Activated T-helper 1 cell treated with anti-CD3 and anti-CD28 coated beads, Interleukin-2, amount 50 U/mL, for 16 hours (primary cell): ENCODE measurements at places on chromosomes 3 and 15.

GRCh38 chr3:42961633-42962032, 17.5 kb upstream of the GASK1A start:
- DNase-seq = no peak

GRCh38 chr3:134652409-134652831, 1.6 kb upstream of the KY start:
- DNase-seq = no peak

- DNase-seq = peak; percentile 53
These were observed 303.1 kb downstream of the RPLP1 start for GRCh38 chr15:69755551-69756310.

DNA sequence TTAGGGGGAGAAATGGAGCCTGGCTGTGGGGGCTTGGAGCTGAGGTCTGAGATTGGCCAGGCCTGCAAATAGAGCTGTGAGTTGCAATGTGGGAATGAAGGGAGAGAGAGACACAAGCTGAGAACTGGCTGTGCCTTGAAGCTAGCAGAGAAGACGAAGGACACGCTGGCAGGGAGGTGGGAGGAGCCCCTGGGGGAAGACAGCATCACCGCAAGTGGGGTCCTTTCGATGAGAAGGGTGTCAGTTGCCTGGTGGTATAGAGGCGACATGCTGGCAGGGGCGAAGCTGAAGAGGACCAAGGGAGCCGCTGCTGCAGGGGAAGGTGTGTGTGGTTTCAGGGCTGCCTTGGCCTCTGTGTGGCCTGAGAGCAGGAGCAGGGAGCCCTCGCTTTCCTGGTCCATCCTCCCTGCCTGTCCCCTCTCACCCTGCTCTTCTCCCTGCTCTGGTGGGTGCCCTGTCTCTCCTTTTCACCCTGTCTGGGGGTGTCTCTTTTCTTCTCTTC, 5.5 kb downstream of the RHCG start:
- DNase-seq = no peak

- DNase-seq = no peak
These were observed 48.6 kb upstream of the FLNB start for GRCh38 chr3:57959423-57960173.

GRCh38 chr15:99850517-99850916, 117.3 kb upstream of the LYSMD4 start:
- DNase-seq = no peak

- no peak for DNase-seq
These were observed 44.1 kb downstream of the LIPC start for GRCh38 chr15:58475573-58476524.

DNA sequence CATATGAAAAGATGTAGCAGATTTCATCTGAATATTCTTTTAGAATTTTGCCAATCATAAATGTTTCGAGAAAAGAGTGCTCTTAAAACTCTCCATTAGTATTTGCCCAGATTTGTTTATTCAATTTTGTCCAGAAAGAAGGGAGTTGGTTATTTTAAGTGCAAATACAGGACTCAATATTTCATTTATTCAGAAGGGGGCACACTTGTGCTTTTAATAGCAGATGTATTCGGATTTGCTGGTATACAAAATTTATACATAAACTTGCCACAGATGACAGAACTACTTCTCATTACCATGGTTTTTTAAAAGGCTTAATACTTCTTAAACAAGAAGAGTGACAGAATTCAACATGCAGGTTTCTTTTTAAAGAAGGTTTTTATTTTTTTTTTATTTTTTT, 69.8 kb upstream of the GRM7 start:
- DNase-seq = no peak

DNA sequence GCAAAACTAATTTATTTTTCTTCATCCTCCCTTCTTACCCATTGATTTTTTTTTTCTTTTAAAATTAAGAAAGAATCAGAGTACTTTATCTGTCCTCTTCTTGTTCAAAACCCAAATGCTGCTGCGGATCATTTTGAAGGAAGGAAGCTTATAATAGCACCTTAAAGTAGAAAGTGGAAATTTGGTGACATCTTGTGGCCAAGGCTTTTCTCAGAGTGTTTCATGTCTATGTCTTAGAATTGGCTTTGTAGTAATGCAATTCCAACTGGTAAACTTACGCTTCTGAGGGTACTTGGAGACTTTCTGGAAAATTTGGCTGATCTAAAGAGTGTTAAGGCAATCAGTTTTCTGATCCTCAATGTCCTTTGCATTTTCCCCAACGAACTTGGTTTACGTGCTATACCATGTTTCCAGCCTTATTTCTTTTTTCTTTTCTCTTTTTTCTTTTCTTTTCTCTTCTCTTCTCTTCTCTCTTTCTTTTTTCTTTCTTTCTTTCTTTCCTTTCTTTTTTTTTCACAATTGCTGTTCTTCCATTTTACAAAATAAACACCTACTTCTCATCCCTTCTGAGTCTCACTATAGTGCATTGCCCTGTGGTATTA, 30.7 kb downstream of the C3orf38 start:
- no peak for DNase-seq

GRCh38 chr3:173932624-173933023, 535.1 kb downstream of the NLGN1 start:
- DNase-seq = no peak

DNA sequence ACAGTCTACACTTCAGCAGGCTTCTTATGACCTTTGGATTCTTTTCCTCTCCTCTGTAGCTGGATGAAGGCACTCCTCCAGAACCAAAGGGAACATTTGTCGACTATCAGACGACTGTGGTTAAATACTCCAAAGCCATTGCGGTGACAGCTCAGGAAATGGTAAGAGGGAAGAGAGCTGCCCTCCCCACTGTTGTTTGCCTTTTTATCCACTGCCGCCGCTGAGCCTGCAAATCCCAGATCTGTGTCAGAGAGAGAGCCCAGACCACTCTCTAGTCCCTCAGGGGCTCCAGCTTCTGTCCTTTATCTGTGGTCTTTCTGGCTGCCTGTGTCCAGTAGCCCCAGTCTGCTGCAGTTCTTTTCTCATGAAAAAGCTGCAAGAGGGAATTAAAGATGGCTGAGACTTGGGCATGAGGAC, 261.5 kb upstream of the TPM1 start:
- no peak for DNase-seq

DNA sequence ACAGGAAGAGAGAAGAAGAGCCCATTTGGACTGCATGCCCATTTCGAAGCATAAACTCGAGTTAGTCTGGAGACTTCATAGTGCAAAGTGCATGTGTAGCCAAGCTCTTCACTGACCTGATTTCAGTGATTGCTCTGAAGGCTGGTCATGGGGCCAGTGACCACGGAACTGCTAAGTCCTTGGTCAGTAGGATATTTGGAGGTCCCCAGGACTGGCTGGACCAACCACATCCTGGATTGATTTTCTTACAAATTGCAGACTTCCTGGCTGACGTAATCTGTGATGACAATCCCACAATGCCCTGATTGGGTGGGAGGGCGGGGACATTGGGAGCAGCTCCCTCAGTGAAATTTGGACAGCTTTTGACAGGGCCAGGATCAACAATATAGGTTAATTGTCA, 233.4 kb downstream of the CACNA2D3 start:
- DNase-seq = no peak

GRCh38 chr15:42453826-42454225, 37.1 kb downstream of the ZNF106 start:
- DNase-seq = no peak

- DNase-seq = no peak
These were observed 9.8 kb upstream of the OR5K4 start for GRCh38 chr3:98343647-98344507.

DNA sequence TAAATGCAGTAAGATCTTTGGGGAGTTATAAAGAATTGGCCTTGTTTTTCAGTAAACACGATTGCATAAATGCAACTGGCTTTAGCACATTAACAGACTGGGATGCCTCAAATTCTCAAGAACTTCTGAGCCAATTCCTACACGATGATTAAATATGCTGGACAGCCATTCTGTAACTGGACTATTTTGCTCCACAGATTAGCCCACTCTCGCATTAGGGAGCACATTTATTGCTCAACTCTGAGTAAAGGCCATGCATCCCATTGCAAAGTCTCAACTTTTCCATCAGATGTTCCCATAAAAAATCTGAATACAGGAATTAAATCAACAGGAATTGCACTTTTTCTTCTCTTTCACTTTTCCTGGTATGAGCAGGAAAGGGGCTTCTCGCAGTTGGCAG, 66.7 kb upstream of the PRICKLE2 start:
- no peak for DNase-seq

- no peak for DNase-seq
These were observed 43.9 kb downstream of the GHSR start for GRCh38 chr3:172404237-172404962.

- no peak for DNase-seq
These were observed 22.6 kb downstream of the DNASE1L3 start for GRCh38 chr3:58188173-58188564.

GRCh38 chr15:71136793-71137518, 21.7 kb downstream of the THSD4 start:
- DNase-seq = no peak

GRCh38 chr3:150104564-150104963, 133.9 kb upstream of the PFN2 start:
- DNase-seq = no peak

GRCh38 chr15:29822100-29822683, at the start of gene TJP1:
Gene TJP1, minus strand, starts transcription at chr15:29822468. Its CDS starts 440 bp downstream, at chr15:29822028.
- DNase-seq = no peak

DNA sequence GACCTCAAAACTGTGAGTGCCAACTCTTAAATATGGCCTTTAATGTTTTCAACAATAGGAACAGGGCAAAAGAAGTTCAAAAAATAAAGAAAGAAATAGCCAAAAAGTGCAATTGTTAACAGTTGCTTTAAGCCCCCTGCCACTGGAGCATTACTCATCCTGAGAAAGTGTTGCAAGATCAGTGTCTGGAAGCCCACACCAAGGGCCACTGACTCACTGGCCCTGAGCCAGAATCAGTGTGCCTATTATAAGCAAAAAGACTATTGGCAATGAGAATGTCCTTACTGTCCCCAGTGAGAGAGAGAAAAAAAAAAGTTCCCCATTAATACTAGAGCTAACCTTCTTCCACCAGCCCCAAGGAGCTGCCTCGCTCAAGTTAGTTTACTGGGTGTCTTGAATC, 480.1 kb upstream of the ZNF385D start:
- no peak for DNase-seq

GRCh38 chr3:108093616-108094015, 2.8 kb upstream of the CD47 start:
- DNase-seq = no peak

- DNase-seq = no peak
These were observed 71.5 kb downstream of the CERS3 start for GRCh38 chr15:100457201-100457600.

DNA sequence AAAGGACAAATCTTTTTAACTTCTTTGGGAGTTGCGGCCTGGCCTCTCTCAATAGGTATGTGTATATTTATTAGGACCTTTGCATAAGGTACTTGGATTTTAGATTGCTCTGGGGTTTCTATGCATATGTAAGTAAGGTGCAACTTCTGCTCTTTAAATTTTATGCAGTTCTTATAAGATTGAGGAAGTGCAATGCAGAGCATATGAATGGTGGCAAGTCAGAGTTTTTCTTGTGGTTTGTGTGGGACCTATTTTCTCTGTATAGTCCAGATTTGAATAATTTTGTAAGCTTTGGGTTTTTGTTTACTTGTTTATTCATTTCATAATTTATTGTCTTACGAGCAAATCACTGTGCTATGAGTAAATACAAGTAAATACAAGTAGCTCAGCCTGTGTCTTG, 101.5 kb downstream of the ATG7 start:
- no peak for DNase-seq

DNA sequence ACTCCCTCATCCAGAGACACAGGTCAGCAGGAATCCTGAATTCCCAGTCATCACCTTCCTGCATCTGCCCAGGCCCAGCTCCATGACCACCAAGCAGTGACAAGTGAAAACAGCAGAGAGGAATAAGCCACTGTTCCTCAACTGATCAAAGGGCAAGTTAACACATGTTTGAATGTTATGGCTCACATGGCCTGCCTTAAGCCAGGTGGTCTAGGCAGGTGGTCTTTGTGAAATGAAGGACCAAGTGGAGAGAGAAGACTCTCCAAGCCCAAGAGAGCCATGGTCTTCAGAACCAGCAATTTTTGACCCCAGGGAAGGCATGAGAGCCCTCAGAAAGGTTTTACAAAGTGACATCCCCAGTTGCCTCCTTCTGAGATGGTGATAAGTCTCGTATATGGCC, 161.8 kb downstream of the EPHB1 start:
- DNase-seq = no peak
